ENCODE measurements at places on chromosomes 13 and 19. TPM values are rescaled to one million over a fixed set of nuclear protein-coding genes. Genes with fewer than 3 reads are reported as not detected.

FAAP24 gene
- total RNA-seq = 12.0 TPM

TTC9B gene
- not detected for total RNA-seq

PEG3 gene
- total RNA-seq = not detected

C1QTNF9B gene
- not detected for total RNA-seq

ZNF837 gene
- total RNA-seq = 2.2 TPM

SULT2A1 gene
- 4.5 TPM for total RNA-seq

IGFL2 gene
- total RNA-seq = 57.7 TPM

MBNL2 gene
- 41.6 TPM for total RNA-seq

NTN5 gene
- total RNA-seq = 0.34 TPM

CCL25 gene
- total RNA-seq = not detected

SMIM44 gene
- not detected for total RNA-seq

IFNL1 gene
- not detected for total RNA-seq

VSIG10L gene
- 4.5 TPM for total RNA-seq

FPR3 gene
- total RNA-seq = not detected

FCAR gene
- not detected for total RNA-seq

KCNJ14 gene
- total RNA-seq = 3.6 TPM

LMTK3 gene
- total RNA-seq = 22.4 TPM

ANKLE1 gene
- total RNA-seq = 17.4 TPM

TPTE2 gene
- not detected for total RNA-seq

OR4F17 gene
- not detected for total RNA-seq

ZNF560 gene
- total RNA-seq = not detected

ZNF577 gene
- total RNA-seq = 7.7 TPM
